Retina (tissue), 1 donor: ENCODE measurements at places on chromosomes 16 and 17.

- no peak for DNase-seq
Measured at GRCh38 chr16:77869997-77870813, 81.8 kb downstream of the VAT1L start.

- no peak for DNase-seq
Measured at GRCh38 chr16:85631230-85631629, 18.1 kb downstream of the GSE1 start.

- peak; percentile 53 for DNase-seq
Measured at GRCh38 chr16:69927056-69927757, 23.9 kb upstream of the CLEC18A start.

GRCh38 chr16:70552675-70553074 lies 29.1 kb downstream of the SF3B3 start:
- no peak for DNase-seq

DNA sequence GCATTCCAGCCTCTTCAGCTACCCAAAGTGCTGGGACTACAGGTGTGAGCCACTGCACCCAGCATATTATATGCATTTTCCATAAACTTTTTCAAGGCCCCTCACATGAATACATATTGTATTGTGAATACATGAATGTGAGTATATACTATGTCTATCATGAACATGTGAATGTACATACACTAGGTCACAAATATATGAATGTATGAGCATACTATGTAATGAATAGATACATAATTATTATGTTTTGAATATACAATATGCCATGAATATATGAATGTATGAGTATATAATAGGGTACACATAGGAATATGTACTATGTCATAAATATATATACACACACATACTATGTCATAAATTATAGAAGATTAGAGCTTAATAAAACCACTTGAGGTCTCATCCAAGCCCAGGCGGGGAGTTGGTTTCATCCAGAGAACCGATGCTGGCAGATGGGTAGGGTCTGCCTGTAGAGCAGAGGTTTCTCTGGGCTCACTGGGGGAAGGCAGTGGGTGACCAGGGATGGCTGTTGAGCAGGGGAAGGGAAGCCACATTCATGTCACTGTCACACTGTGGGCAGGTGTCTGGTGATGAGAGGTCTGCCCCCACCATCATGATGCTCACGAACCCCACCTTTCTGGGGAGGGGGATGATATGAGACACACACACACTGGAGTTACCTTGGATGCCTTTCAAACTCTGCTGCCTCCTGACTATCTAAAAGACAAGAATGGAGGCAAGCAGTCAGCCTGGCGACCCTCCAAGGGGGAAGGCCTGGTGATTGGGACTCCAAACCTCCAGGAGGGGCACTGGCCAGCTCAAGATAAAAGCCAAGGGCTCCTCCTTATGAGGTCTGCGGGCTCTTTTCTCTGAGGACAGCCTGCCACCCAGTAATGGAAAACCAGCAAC lies 7.3 kb downstream of the C16orf95 start:
- DNase-seq: no peak

- DNase-seq: no peak
Measured at GRCh38 chr17:36829676-36830075, 107.6 kb upstream of the LHX1 start.

DNA sequence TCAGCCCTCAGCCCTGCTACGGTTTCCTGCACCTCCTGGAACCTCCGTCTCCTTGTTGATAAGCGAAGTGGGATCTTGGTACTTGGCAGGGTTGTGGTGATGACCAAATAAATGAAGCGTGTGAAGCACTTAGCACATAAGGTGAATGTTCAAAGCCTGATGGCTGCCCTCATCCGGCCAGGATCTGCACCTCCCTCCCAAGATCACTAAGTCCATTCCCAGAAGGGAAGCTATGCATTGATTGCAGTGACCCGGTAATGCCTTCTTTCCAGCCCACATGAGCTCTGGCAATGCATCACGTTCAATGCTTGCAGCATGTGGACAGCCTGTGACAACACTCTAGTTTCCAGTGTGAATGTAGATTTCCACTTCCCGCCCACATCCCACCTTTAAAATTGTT lies 24.9 kb upstream of the RHOT1 start:
- no peak for DNase-seq

DNA sequence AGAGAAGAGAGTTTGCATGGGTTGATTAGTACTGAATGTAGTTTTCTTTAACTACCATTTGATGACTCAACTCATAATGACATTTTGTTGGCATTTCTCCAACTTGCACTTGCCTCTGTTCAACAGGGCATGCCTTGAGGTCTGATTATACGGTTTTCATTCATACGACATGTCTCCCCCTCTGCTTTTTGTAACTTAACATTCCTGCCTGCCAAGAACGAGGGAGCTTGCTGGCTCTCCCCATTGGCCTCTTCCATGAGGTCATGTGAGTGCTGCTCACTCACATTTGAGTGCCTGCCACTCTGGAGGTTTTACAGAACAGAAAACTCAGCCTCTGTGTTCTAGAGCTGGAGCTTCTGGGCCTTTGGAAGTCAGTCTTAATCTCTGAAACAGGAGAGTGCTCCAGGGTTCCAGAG lies 19.7 kb downstream of the MAP2K6 start:
- DNase-seq: no peak

GRCh38 chr16:30115238-30115637 lies 1.9 kb upstream of the GDPD3 start:
- DNase-seq: no peak

- no peak for DNase-seq
Measured at GRCh38 chr17:64653985-64654355, 8.1 kb downstream of the SMURF2 start.

- DNase-seq: no peak
Measured at GRCh38 chr17:39629494-39629880, 2.7 kb downstream of the PPP1R1B start.

DNA sequence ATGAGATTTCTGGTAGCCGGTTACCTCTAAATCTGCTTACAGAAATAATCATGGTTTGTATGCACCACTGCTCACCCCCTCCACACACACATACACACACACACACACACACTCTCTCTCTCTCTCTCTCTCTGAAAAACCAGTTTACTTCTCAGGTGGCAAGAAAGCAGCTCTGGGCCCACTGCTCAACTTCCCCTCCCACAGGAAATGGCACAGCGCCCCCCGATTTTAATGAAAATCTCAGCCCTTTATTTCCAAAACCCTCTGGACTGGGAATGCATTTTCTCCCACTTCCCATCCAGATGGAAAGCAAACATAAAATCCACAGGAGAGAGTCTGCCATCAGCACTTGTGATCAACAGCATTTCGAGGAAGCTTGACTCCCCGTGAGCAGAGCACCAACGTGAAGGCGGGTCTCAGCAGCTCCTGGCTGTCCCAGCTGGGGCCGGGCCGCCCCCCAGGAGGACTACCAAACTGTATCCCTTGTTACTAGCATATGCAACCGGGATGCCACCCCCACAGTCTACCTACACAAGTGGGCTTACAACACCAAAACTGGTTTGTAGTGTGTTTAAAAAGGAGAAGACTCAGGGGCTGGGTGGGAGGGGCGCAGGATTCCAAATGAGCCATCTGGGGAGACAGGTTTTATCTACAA lies 121.1 kb downstream of the SLC39A11 start:
- no peak for DNase-seq

GRCh38 chr16:79177018-79177417 lies 423.5 kb downstream of the MAF start:
- DNase-seq: no peak

GRCh38 chr16:4295581-4295980 lies 20.3 kb upstream of the GLIS2 start:
- no peak for DNase-seq

DNA sequence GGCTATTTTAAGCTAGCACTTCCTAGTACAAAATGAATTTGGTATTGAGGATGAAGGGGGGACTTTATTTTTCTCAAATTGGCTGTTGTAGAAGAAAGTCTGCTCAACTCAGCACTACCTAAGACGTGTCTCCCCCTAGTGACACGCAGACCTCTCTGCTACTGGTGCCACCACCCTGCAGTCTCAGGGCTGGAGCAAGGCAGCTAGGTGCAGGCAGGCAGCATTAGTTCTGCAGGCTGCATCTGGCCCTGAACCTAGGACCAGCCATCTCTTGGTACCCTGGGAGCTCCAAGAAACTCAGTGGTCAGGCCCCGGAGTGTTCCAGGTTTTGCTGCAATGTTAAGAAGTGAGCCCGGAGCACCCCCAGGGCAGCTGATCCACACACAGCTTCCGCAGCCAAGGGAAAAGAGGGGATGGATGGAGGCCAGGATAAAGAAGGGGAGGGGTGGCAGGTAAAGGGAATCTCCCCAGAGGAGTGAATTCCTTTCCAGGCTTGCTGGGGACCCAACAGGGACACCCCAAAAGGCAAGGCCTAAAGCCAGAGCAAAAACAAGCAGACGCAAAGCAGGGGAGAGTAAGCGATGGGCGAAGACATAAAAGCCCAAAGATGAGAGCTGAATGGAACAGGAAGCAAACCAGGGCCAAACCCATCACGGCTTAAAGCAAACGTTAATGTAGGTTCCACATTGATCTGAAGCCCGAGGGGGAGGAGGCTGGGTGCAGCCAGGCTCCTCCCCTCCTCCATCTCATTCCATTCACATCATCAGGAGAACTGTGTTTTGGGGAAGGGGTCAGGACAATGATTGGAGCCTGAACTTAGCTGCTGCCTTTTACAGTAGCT lies 200.5 kb downstream of the ZFHX3 start:
- DNase-seq: peak; percentile 52

- DNase-seq: no peak
Measured at GRCh38 chr16:89266521-89267134, 49.1 kb downstream of the ZNF778 start.

DNA sequence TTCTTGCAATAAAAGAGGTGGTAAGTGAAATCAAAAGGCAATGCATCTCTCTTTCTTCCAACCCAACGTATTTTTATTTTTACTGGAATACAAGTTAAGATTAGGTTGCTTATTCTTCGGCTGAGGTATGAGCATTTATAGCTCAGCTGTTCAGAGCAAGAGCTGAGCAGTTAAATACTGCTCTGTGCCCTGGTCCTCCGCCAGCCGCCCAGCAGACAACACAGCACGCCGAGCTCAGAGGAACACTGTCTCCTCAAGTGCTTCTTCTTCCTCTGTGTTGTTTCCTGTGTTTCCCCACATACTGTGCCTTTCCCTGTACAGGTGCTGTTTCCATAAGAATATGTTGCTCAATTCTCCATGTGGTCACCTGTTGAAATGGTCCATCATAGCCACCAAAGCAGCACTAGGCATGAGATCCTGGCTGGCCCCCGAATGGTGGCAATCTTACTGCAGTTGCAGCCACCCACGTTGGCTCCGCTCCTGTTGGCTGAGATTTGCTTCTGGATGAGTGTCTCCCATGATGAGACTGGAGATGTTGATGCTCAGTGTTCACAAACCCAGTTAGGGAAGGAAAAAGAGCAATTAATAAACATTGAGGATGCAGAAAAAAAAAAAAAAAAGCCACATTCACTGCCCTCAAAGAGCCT lies 515.3 kb downstream of the GRIN2A start:
- DNase-seq: no peak

DNA sequence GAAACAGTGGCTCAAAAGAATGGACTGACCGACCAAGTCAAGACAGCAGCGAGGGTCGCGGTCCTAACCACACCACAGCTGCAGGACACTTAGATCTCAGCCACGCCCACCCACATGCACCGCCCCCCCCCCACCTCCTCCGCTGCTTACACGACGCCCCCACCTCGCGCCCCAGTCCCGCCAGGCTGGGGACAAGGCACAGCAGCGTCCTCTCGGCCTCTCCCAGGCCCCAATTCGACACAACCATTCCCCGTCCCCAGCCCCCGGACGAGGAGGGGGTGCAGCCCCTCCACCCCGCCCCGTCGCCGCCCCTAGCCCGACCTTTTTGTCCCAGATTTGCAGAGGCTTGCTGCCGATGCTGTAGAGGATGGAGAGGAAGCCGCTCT lies 477 bp downstream of the CFAP20 start:
- no peak for DNase-seq

GRCh38 chr17:46020023-46020761 lies 21.1 kb downstream of the STH start:
- DNase-seq: no peak

DNA sequence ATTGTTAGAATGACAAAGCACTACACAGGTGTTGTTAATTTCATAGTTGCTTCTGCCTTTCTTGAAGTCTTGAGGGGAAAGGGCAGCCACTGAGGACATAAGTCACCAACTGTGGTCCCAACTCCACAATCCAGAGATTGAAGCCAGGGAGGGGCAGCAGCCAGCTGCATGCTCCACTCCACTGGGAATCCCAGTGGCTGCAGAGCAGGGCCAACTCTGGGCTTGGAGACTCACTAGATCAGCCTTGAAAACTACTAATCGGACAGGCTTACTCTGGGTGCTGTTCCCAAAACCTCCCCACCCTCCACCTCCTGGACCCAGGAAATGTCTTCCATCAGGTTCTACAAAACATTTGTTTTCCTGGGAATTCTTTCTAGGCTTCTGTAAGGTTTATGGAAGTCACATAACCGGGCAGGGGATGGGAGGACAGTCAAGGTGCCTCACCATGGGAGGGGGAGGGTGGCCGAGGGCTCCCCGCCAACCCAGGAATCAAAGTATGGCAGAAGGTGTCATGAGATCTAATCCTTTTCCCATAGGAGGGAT lies 68.0 kb downstream of the MYH13 start:
- no peak for DNase-seq

DNA sequence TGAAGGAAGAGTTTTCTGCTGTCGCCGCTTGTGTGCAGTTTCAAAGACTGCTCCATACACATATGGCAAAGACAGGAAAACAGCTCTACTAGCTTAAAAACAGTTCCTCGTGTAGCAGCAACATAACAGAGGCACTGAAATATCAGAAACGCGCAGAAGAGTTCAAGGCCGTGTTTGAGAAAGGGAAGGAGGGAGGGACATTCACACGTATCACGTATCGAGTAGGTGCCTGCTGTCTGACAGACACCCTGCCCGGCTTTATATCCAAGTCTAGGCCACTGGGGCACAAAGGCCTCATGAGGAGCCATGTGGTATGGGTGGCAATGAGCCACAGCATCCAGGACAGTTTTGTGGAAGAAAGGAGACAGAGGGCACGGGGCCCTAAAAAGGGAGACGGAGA lies 50.3 kb downstream of the PLXDC1 start:
- DNase-seq: no peak

DNA sequence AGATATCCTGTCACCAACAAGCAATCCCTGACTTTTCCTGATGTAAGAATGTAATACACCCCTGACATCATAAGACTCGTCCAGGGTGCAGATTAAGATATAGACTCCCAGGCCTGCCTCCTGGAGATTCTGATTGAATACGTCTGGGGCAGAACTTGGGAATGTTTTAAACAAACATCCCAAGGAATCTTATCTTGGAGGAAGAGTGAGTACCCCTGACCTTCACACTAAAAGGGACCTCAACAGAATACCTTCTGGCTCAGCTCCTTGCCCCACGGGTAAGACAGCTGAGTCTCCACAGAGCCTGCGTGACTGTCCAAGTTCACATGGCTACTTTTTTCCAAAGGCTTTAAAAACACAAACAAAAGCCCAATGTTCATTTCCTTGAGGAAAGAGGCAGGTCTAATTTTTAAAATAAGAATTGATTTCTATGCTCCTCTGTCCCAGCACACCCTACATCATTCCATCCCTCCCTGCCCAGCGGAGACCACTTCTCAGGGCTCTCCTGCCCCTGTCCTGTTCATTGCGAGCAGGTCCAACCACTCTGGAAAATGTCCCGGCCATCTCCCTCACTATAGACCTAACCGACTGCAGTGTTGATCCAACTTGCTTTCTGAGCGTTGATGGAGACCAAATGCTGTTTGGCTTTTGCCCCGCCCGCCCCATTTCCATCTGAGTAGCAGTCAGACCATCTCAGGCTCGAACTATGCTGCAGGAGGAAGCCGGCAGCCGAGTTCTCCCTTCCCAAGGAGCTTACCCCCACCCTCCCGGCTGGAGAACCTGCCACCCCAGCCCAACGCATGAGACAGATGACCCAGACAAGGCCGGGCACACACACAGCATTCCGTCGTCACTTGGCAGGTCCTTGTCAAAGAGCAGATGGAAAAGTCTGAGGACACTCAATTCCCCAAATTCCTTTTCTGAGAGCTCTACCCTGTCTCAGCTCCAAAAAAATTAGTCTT lies 44.1 kb upstream of the MYH10 start:
- no peak for DNase-seq
